ENCODE measurements at places on chromosomes 3 and 15.

DNA sequence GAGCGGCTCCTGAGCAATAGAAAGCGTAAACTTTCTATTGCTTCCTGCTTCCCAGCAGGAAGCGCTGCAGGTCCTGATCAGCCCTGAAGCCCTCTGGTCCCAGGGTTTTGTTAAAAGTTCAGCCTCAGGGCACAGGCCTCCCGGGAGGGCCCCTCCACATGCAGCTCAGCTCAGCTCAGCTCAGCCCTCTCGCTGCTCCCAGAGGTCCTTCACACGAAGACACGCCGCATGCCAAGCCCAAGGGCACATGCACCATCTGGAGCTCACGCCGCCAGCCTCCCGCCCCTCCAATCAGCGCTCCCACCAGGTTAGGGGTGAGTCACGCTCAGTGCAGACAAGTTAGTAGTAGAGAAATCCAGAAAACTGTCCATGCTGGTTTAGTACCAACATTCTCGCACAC is 12.7 kb downstream of the TKT start:
- DNase-seq, result peak; percentile 73

- DNase-seq, result peak; percentile 89
Observed at GRCh38 chr3:188416041-188416440, 262.1 kb downstream of the LPP start.

DNA sequence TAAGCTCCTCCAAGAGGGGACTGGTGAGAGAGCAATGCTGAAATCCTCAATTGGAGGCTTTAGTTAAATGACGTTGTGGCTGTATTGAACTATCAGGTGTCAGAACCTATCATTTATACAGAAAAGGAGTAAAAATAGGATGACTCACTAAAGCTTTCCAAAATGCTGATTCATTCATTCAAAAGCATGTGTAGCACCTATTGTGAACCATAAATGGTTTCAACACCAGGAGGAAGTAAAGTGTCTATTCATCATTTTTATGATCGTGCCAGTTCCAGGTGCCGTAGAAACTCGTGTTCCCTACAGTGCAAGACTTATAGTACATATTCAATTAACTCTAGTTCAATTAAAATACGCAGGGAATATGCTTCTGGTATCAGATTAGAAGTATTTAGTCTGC is 66.5 kb upstream of the ARRDC4 start:
- DNase-seq, result no peak

GRCh38 chr15:54789376-54789775 is 407.4 kb downstream of the RSL24D1 start:
- no peak for DNase-seq

DNA sequence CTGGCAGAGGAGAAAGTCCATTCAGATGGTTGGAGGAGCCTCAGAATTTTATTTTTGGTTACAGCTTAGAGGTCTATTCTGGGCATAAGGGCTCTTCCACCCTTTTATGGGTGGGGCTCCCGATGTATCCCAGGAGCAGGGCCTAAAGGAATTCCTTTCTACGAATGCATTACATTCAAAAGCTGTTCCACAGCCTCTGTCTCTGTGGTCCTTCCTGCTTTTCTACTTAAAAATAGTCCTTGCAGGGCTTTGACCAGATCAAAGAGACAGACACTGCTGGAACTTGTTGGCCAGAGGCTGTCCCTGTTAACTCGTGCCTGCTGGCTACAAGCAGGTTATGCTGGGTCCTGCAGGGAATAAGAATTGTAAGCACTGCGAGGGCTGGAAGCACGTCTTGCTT is 14.4 kb upstream of the NOX5 start:
- no peak for DNase-seq

Data from fibroblast of skin of abdomen (primary cell).